ENCODE measurements at places on chromosomes 2 and 18.
A peak's percentile ranks its signal among the peaks of the same experiment; 100 is the strongest.

- DNase-seq = no peak
These were observed 190.8 kb downstream of the TMEM18 start for GRCh38 chr2:486371-486770.

GRCh38 chr2:75403991-75404428, 156.7 kb downstream of the EVA1A start:
- DNase-seq = peak; percentile 77

DNA sequence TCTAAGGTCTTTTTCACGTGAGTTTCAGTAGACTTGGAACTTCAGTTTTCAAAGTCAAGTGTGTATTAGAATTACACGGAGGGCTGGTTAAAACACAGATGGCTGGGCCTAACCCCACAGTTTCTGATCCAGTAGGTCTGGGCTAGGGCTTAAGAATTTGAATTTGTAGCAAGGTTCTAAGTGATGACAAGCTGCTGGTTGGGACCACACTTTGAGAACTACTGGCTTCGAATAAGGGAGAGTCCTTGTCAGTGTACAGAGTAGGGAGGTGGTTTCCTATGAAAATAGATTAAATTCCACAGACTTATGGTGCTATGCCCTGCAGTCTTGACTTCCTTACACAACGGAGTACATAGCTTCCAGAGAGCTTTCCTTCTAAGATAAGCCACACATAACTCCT, 4.5 kb downstream of the RHOB start:
- peak; percentile 55 for DNase-seq

- DNase-seq = peak; percentile 60
These were observed at the start of gene TGFBRAP1 for GRCh38 chr2:105329561-105330495. TGFBRAP1 (minus strand) TSS chr2:105329735; CDS start chr2:105308301, 21,434 bp downstream.

DNA sequence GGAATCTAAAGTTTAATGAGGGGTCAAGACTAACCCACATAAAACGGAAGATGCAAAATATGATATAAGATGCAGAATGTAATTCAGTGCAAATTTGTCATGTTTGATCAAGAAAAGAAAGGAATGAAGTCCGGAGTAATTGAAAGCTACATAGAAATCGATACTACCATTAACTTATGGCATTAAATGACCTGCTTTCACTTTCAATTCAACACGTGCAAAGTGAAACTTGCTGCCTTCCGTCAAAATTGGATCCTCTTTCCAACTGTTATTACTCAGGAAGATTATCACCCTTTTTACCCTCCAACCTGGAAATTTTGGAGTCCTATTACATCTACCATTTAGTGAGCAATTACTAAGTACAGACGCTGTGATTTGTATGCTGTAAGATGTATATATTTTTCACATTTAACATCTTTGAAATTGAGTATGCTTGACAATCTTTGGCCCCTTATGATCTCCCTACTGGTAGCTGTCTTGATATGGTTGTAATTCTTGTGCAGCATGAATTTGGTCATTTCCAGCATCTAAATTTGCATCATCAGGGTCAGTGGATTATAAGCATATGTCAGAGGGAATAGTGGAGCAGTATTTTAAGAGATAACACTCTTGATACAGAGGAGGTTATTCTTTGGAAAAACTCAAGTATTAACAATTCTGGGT, 18.6 kb downstream of the UNC80 start:
- DNase-seq = no peak

DNA sequence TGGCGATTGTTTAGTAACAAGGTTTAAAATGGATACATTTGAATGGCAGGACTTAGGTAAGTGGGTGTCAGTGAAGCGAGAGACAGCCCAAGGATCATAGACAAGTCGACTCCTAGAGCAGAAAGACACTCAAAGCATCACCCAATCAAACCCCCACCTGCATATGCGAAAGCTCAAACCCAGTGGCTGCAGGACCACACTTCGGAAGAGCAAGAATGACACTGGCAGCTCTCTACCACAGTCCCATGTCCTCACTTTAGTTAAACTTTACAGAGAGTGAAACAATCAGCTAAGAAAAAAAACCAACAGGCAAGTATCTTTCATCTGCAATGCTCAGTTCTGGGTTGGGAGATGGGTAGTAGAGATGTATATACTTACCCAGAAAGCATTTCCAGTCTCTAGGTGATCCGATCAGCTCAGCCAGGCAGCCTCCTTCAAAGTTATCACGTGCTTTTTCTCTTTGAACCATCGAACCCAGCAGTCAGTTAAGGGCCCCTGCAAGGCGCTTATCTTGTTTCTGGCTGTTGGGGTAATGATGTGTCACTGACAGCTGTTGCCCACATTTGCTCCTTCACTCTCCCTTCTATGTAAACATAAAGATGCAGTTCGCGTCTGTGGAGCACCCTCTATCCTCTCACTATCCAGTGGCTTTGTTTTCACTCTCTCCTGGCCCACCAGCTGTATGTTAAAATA, 357.5 kb upstream of the ID2 start:
- no peak for DNase-seq

GRCh38 chr2:10722252-10722825, 909 bp downstream of the ATP6V1C2 start:
- DNase-seq = no peak

DNA sequence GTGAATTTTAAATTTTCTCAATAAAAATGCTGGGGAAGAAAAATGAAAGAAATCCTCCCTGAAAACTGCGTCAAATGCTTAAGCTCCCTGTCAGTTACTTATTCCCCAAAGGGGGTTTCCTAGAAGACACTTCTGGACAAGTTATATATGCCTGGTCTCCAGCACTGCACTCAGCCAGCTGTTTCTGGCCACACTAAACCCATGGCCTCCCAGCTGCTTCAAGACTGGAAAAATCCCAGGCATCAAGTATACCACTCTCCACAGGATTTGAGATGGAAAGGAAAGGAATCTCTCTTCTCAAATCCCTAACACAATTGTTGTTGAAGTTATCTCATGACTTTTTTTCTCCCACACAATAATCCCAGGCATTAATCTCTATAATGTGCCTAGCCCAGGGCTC, 245.7 kb downstream of the NBAS start:
- no peak for DNase-seq

- DNase-seq = peak; percentile 49
These were observed 490.6 kb downstream of the THSD7B start for GRCh38 chr2:137255990-137256389.

DNA sequence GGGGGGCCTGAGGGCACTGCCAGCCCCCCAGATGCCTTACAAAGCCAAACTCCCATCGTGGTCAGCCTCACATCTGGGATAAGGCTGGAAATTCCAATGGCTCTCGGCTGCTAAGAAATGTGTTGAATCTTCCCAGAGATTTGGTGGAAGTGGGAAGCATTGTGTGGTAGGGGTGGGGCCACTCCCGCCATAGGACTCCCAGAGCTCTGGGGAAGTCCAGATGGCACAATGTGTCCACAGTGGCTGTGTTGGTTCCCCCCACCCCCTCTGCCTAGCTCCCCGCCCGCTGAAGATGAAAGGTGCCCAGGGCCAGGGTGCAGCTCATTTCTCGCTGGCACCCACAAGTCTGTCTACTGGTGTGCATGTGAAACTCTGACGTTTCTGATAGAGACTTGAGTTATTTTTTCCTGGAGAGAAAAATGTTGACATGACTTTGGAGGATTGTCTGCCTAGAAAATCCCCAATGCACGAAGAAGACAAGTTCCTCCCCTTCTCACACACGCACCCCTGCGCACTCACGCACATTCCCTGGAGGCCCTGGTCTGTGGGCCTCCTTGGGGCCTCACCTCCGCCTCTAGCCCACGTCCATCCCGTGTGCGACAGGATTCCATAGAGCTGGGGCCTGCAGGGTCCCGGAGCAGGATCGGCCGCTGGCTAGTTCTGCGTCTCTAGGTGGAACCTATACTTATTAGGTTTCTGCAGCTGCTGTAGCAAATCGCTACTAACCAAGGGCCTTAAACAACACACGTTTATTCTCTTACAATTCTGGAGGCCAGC, 199.1 kb downstream of the ZFP36L2 start:
- no peak for DNase-seq

DNA sequence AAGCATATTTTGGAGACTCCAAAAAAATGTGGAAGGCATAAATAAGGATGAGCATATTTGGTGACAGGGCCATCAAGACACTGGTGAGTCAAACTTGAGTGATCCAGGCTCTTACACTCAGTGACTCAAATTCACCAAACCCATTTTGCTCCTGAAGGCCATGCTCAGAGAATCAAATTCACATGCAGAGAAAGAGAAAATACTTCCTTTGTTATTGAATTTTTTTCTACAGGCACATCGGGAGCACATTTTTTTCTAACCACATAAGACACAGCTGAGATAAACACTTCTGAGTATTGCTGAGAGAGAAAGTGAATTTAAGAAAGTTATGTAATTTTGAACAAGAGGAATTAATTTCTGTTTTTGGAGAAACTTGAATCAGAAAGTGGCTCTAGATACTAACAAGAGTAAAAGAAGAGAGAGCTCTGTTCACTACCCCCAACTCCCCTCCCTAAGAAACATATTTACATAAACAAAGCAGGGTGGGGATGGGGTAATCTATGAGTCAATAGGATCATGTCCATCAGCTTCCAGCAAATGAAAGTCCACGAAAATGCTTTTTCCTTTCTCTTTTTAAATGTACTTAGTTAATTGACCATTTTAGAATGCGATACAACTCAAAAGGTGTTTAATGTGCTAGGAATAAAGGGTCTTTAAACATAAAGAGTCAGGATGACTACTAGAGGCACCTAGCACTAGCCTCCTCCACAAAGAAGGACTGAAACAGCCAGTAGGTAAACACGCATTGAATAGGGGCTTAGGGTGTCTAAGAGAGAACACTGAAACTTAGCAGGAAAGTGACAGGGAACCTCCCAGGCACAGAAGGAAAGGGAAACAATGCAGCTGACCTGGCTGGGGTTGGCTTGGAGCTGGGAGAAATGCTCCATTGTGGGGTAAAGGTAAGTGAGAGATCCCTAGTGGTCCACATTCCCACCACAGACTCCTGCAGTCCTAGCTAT, 152.3 kb downstream of the KCNE4 start:
- DNase-seq = peak; percentile 35

DNA sequence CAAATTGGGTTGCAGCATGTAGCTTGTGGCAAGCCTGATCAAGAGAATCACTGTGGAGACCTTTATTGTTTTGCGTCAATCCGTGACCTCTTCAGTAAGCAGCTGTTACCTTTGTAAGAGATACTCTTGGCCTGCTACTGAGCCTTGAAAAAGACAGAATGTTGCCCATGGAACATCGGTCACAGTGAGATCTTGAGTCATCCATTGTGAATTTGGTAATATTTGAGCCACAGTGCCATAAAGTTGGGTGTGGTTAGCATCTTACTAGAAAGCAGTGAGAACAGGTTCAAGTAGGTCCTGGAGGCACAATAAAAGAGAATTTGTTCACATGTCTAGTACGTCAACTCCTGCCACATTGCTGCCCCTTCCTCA, 12.7 kb upstream of the EFR3B start:
- DNase-seq = no peak

GRCh38 chr2:205010196-205010595, 464.9 kb downstream of the PARD3B start:
- DNase-seq = no peak

DNA sequence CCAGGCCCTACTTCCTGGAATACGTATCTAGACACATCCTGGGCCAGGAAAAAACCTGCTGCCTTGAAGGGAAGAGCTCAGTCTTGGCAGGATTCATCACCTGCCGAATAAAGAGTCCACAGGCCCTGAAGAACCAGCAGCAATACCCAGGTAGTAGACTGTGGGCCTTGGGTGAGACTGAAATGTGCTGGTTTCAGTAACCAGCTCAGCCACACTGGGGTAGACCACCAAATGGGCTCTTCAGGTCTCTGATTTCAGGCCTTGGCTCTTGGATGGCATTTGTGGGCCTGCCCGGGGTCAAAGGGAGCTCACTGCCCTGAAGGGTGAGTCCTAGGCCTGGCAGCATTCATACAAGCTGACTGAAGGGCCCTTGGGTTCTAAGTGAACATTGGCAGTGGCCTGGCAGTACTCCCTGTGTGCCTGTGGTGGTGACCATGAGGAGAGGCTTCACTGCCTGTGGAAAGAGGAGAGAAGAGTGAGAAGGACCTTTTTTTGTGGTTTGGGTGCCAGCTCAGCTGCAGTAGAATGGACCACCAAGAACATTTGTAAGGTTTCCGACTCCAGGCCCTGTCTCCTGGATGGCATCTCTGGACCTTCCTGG, 175.1 kb downstream of the ANKRD30B start:
- DNase-seq = no peak

DNA sequence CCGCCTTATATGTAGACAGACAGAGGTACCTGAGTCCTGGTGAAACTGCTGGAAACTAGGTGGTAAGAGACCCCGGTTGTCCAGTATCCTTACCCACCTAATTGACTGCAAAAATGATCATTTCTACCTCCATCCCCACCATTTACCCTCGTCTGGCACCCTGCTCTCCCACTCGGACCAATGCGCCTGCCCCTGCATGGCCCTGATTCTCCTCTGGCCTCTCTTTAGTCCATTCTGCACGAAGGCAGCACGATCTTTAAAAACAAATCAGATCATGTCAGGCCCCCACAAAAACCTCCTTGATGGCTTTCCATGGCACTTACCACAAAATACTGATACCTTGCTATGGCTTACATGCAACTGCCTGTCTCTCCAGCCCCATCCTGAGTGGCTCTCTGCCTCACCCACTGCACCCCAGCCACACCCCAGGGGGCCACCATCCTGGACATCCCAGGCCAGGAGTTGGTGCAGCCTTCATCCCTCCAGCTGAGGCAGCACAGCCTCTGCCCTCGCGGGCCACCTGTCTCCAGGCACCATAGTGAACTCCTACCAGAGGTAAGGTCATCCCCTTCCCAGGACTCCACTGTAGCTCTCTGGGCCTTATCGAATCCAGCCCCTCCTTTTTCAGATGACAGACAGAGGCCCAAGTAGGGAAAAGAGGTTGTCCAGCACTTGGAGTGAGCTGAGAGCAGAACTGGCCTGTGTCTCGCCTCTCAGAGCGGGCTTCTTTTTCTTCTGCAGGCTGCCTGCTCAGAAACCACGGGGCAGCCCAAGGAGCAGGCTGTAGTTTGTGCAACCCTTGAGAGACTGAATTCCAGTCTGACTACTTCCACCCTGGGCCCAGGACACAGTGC, 12.3 kb upstream of the CIB4 start:
- no peak for DNase-seq

All from cardiac fibroblast (primary cell).